ENCODE measurements at places on chromosomes 2 and 18.
A peak's percentile ranks its signal among the peaks of the same experiment; 100 is the strongest.

GRCh38 chr2:11778416-11778815 is 32.0 kb downstream of the LPIN1 start:
- no peak for DNase-seq

DNA sequence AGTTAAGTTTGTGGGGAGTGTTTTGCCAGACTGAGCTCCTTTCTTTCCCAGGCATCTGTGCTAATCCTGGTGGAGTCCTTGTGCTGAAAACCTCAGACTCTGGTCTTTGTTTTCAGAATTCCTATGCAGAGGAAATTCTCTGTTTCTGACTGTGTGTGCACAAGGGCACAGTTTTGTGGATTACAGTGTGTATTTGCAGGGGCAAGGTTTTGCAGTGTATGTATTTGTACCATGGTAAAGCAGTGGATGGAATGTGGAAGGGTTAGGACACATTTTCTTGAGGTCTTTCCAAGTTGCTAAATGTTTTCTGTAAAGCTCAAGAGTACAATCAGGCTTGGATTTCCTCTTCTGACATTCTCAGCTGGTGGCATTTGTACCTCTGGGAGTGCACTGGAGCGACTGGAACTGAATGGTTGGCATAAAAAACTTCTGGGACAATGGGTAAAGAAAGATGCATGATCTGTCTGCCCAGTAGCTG is 139.5 kb upstream of the RND3 start:
- DNase-seq, result no peak

DNA sequence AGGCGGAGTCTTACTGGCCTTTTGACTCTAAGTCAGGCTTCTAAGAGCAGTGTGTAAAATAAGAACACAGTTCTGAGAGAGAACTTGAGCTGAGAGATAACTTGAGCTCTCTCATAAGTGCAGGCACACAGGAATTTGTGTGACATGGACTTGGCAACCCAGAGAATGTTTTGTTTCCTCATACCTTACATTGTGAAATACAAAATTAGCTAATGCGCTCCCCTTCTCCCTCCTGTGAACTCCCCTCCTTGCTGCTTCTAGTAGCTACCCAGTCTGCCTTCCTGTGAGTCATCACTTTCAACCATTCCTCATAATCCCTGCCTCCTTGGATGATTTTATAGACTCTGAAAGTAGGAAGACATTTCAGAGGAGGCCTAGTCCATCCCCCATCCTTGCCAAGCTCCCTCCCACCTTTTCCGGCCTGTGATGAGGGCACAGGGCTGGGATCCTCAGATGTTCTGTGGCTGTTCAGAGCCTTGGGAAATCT is 22.6 kb downstream of the FER1L5 start:
- peak; percentile 96 for DNase-seq

DNA sequence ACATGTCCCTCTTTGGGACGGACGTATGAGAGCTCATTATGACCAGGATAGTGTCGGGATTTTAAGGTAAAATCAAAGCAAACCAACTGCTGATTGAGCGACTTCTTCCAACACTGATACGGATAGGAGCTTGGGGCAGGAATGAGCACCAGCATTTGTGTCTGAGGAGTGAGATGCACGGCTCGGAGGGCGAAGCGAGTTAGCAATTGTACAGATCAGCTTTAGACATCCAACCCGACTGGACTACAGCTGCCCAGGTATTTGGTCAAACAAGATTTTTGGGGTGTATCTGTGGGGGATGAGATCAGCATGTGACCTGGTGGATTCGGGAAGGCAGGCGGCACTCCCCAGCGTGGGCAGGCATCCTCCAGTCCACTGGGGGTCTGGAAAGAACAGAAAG is 76.1 kb downstream of the NDUFA10 start:
- no peak for DNase-seq

DNA sequence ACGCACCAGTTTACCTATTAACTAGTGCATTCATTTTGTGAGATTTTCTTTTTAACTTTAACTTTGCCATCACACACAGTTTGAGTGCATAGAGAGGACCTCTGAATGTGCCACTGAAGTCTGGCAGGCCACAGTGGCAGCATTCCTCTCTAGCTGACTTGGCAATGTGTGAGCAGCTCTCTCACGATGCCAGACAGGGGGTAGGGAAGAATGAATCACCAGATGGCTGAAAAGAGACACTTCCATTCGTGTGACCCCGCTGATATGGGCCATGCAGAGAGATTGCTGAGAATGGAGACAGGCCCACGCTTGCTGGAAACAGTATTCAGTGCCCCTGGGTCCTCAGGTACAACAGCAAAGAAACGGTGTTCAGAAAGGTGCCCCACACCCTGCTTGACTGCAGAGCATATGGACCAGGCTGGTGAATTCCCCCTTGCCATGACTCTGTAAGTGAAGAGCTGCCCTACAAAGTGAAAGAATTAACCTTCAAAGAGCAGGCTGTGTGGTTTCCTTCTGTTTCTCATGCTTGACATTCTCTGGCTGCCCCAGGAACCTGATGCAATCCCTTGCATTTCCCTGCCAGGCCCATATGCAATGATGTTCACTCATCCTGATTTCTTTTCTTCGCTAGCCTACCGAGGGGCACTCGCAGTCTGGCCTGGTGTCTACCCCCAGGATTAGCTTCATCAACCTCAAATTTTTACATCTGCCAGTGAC is 236.1 kb downstream of the CDH20 start:
- no peak for DNase-seq

Measured in hepatic stellate cell (primary cell).